ENCODE measurements at places on chromosomes 2 and 18.
A peak's percentile ranks its signal among the peaks of the same experiment; 100 is the strongest.

- DNase-seq: no peak
Observed at GRCh38 chr2:206415618-206416243, 27.6 kb upstream of the ADAM23 start.

GRCh38 chr2:33632831-33633230 is 33.7 kb upstream of the FAM98A start:
- DNase-seq: no peak

DNA sequence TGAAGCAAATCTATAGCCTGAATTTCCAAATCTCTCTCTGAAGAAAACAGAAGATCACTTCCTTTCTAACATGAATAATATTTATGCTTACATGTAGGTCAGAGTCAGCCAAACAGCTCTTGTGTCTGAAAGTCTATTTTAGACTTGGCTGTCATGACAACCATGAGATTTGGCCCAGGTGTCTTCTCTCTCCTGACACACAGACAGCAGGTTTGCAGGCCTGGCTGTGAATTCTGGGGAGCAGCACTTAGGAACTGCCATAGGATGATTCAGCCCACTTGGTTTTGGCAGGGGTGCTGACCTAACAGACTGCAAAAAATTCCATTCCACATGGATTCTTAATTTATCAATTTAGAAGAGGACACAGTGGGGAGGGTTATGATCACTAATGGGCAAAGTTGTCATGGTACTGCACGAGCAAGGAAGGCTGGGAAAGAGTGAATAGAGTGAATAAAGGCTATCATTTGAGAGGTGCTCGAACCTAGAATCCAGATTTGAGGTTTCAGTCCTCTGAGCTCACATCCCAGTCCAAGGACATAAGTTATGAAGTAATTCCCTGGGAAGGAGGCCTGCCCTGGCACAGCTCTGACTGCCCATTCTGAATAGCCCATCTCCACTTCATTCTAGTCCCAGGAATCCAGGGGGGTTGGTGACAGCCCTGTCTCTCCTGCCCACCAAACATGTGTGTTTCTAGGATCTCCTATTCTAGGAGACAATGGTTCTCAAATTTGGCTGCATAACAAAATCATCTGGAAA is 453.9 kb upstream of the TRIB2 start:
- DNase-seq: no peak

- DNase-seq: no peak
Observed at GRCh38 chr2:241948901-241949735, 79.6 kb downstream of the RTP5 start.

GRCh38 chr2:134232868-134233727 is 20.8 kb upstream of the MGAT5 start:
- no peak for DNase-seq

DNA sequence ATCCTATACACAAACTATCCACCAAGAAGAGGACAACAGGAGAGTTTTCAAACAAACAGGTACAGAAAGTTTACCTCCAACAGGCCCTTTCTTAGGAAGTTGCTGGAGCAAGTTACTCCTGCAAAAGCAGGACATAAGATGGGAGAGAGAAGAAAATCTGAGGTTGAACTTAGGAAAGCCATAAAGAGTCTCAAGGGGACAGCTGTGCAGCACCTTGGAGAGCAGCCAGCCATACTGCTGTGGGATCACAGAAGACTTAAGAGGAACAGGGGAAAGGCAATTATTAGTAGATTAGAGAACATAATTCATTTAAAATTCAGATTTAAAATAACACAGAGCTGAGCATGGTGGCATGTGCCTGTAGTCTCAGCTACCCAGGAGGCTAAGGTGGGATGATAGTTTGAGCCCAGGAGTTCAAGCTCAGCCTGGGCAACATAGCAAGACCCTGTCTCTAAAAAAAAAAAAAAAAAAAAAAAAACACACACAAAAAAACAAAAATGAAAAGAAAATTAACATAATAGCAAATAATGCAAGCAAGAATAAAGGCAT is 148.1 kb upstream of the SIX3 start:
- DNase-seq: no peak

GRCh38 chr2:60486551-60486950 is 66.9 kb downstream of the BCL11A start:
- DNase-seq: no peak

GRCh38 chr2:199603721-199604291 is 146.1 kb upstream of the SATB2 start:
- no peak for DNase-seq

DNA sequence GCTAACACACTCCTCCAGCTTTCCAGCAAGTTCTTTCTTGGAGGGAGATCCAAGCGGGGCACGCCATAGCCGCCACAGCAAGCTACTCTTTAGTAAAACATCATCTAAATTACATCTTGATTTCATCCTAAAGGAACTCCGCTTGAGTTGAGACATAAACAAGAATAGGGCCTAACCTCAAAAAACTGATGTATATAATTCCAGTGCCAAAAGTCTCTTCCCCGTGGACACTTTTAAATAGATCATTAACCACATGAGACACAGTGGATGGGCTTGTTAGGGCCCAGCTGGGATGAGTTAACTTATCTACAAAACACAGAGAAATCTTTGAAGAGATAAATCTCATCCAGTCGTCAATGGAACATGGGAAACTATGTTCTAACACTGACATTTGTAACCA is 20.8 kb upstream of the MLPH start:
- DNase-seq: no peak

GRCh38 chr18:37225279-37225678 is 340.3 kb downstream of the CELF4 start:
- DNase-seq: no peak

DNA sequence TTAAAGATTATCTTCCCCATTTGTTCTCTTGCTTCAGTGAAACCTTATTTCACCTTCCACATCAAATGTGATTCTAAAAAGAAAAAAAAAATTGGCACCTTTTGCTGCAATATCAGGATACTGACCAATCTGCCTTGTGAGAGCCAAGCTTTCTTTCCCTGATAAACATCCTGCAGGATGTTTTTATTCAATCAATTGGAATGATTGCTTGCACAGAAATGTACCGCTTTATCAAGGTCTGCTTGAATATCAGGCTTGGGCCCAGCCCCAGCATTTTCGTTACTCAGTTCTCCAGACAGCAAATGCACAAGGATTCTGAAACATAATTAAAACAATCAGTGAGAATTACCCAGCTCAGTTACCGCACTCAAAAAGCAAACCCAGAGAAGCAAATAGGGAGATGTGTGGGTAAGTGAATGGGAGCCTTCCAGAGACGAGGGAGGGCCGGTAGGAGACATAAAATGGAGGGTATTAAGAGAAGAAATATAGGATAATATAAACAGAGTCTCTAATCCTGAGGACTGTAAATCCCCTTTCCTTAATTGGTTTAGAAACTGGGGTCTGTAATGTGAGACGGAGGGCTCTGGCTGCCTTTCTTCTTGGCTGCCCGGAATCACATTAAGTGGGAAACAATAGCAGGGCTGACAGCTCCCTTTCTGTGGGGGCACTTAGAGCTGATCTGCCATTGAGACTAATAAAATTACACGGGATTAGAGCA is 291.8 kb downstream of the ICOS start:
- no peak for DNase-seq

GRCh38 chr2:75523313-75524275 is 37.1 kb downstream of the EVA1A start:
- peak; percentile 48 for DNase-seq

GRCh38 chr2:44555700-44556099 is 194.0 kb downstream of the CAMKMT start:
- no peak for DNase-seq

- DNase-seq: no peak
Observed at GRCh38 chr18:72738136-72738535, 129.7 kb downstream of the NETO1 start.

- no peak for DNase-seq
Observed at GRCh38 chr2:86673986-86674670, 46.0 kb upstream of the RMND5A start.

DNA sequence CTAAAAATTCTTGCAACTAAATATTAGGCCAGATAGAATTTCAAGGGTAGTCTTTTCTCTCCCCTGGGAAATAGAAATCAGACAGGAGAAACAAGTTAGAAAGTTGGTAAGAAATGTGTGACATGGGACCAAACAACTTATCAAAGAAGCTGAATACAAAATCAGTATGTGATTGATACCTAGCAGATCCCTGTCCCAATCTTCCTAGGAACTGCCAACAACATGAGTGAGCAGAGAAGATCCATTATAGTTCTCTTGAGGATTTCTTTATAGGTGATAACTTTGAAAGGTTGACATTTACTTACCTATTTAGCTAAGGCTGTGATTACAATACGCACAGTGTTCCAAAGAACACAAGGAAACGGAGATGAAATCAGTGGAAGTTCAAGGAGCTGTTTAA is 162.4 kb downstream of the DLGAP1 start:
- no peak for DNase-seq

GRCh38 chr2:15363142-15363541 is 198.0 kb downstream of the NBAS start:
- peak; percentile 22 for DNase-seq

DNA sequence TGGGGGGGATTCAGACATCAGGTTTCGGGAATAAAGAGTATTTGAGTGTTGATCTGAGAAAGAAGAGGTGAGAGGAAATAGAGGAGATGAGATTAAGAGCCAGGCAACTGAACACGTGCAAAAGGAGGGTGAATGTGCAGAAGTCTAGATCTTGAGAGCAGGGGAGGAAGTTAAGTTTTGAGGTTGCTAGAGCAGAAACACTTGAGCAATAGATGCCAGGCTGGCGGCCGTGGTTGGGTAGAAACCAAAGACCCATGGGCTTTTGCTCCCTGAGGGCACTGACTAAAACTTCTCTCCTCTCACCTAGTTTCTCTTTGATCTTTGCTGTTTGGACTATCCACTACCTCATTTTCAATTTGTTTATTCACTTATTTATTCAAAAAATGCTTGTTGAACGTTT is 116.0 kb downstream of the CDC42EP3 start:
- no peak for DNase-seq

DNA sequence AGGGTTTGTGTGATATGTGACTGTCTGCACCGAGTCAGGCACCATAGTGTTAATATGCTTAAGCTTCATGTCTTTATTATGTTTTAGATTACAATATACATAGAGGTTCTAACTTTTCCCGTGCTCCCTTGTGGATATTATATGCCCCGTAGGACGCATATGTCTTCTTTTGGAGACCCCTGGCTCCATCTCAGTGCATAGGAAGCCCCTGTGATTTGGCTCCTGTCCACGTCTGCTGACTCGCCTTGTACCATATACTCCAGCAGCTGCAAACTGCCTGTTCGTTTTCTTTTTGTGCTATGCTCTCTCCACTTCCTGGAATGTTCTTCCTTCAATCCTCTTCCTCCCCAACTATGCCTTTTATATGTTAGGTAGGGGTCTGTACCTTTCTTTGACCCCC is 110.9 kb downstream of the PTRHD1 start:
- DNase-seq: no peak

Data from HS-5 (cell line).